ENCODE measurements at places on chromosomes 3 and 15.

- DNase-seq, result peak; percentile 68
Measured at GRCh38 chr3:146308222-146308621, 57.3 kb upstream of the PLSCR4 start.

DNA sequence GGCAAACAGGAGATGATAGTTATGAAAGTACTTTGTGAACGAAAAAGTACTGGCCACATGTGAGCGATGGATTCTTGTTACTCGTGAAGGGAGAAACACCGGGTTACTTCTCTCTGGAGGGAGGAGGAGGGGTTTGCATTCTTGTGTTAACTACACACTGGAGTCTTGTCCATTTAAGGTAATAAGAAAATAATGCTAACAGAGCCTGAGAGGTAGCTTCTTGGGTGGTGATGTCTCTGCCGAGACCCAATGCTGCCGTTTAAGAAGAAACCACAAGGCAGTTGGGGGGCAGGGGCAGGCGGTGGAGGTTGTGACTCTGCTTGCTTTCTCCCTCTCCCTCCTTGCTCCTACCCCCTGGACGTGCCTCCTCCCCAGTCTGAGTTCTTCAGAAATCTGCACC, 100.9 kb upstream of the ROPN1 start:
- DNase-seq, result no peak

DNA sequence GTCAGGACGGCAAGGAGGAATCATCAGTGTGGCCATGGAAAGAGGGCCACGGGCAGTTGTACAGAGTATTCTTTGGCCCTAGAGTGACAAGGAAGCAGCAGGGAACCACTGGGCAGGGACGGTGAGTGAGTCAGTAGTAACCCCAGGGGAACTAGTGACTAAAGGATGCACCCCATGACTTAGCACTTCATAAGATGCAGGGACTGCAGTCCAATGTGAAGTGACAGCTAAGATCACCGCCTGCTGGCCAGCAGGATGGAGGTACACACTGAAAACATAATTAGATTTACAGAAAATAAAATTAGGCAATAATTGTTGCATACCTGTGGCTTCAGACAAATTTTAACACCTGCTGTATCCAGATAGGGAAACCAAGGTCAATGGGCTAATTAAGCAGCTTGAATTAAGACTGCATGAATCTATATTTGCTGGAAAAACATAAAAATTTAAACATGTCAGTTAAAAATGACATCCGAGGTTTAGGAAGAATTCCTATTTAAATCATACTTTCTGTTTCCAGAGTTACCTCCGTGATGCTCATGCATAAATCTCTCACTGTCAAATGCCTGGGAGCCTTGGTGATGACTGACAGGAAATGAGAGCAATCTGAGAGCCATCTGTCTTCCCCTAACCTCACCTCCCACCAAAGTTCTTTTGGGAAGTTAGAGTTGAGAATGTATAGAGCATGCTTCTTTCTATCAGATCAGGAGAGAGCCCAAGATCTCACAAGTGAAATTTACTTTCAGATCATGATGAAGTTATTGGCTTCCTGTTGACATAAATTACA, 56.5 kb downstream of the DCLK3 start:
- peak; percentile 23 for DNase-seq

DNA sequence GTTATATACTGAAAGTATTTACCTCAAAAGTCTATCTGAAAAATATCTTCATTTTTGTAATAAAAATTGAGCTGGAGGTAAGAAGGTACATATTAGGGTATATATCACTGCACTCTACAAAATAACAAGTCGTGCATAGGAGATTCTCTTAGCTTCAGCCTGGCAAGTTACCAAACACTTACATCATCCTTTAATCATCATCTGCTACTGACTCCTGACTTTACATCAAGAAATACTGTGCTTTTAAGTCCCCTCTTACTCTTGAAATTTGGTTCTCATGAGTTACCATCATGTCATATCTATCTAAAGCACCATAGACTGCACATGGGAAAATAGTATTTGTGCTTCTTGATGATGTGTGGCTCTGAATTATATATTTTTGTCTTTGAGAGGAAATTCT, 50.8 kb downstream of the LYSMD4 start:
- DNase-seq, result peak; percentile 37

GRCh38 chr3:57805674-57806073, 49.6 kb downstream of the SLMAP start:
- DNase-seq, result peak; percentile 16

- no peak for DNase-seq
Measured at GRCh38 chr3:171768281-171768900, 41.9 kb downstream of the PLD1 start.

DNA sequence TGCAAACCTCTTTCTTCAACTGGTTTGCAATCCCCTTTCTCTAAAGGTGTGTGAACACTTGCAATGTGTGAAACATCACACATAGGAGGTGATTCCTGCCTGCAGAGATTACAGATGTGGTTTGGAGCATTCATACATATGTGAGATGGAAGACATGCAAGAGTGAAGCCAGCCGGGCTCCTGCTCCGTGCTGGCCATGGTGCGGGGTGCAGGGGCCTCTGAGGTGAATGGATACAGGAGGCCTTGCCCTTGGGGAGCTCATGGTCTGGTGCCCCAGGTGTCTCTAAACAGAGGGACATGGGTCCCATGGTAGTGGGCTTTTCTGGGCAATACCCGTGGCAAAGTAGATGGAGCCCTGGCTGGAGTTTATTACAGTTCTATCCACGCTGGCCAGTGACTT, 6.0 kb downstream of the SLC6A11 start:
- no peak for DNase-seq

DNA sequence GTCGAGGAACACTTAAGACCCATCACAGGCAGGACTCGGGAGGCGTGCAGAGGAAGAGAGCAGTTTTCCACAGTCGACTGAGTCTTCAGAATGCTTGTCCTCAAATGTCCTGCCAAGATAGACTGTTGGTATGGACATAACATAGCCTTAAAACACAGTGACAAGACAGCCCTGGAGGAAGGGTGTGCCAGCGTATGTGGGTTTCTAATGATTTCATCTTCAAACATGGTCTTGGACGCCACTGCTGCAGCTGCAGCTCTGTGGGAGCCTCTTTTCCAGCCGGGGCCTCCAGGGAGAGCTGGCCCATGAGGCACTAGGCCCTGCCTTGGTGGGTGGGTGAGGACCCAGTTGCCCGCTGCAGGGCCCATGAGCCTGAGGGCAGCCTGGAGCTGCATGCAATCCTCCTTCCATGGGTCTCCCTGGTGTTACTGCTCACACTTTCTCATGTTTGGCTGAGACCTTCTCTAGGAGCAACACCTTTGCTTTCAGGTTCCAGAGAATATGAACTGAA, 198.6 kb downstream of the KLF13 start:
- DNase-seq, result no peak

DNA sequence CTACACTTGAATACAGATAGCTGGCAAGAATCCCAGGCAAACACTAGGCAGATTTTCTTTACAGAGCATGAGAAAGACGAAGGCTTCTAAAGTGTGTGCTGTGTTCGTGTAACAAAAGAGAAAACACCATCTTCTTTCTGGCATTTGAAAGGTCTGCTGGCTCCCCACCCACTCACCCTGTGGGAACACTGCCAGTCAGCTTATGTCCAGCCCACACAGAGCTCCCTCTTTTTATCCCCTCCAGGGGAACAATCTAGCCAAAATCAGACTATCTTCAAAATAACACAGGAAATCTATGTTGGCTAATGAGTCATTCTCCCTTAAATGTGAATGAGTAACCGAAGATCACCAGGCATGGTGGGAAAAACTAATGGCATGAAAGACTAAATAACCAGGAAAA, 45.6 kb upstream of the PAQR5 start:
- peak; percentile 22 for DNase-seq

DNA sequence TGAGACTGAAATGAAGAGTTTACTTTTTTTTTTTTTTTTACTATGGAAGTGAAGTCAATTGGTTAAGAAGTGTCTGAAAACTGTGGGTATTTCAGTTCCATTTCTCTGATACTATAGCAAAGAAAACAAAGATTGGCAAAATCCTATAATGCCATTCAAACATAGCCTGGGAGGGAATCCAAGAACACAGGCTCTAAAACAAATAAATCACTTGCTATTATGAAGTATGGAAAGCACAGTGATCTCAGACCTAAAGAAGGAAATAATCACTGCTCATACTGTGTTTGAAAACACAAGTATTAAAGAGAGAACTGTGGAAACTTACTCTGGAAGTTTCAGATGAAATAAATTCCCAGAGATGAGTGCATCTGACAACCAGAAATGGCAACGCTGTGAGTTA, 12.0 kb downstream of the SAMMSON start:
- peak; percentile 45 for DNase-seq

GRCh38 chr3:63979093-63979885, 44.0 kb downstream of the PSMD6 start:
- DNase-seq, result peak; percentile 17

DNA sequence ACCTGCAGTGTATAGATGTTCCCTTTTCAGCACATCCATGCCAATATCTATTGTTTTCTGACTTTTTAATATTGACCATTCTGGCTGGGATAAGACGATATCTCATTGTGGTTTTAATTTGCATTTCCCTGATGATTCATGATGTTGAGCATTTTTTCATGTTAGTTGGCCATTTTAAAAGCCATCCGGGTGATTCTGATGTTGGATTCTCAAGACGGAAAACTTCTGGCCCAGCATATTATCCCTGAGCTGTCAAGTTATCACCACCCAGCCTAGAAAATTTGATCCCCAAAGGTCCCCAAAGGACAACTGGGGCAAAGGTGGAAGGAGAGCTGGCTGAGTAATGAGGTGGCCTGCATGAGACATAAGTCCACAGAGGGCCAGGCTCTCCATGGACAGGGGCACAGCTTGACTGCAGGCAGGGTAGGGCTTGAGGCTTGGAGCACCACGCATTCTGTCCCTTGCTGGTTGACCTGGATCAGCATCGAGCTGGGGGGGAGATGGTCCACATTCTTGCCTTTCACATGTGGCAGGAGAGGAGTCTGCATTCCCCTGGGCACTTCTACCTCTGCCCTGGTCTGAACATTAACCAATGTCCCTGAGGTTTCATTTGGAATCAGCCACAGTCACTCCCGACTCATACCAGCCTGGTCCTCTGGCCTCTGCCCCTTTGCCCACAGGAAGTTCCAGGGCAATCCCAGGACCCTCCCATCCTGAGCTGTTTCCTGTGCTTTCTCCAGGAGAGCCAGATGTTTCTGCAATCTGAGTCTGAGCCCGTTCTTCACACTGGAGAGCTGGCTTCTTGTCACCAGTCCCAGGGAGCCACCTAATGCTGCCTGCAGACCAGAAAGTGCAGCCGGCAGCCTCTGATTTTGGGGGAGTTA, 69.2 kb downstream of the ISG20 start:
- DNase-seq, result no peak

Measured in fibroblast of gingiva (primary cell).